ENCODE measurements at places on chromosomes 6 and 20.

- DNase-seq: peak; percentile 38
Observed at GRCh38 chr6:133966654-133967329, 13.8 kb downstream of the TBPL1 start.

DNA sequence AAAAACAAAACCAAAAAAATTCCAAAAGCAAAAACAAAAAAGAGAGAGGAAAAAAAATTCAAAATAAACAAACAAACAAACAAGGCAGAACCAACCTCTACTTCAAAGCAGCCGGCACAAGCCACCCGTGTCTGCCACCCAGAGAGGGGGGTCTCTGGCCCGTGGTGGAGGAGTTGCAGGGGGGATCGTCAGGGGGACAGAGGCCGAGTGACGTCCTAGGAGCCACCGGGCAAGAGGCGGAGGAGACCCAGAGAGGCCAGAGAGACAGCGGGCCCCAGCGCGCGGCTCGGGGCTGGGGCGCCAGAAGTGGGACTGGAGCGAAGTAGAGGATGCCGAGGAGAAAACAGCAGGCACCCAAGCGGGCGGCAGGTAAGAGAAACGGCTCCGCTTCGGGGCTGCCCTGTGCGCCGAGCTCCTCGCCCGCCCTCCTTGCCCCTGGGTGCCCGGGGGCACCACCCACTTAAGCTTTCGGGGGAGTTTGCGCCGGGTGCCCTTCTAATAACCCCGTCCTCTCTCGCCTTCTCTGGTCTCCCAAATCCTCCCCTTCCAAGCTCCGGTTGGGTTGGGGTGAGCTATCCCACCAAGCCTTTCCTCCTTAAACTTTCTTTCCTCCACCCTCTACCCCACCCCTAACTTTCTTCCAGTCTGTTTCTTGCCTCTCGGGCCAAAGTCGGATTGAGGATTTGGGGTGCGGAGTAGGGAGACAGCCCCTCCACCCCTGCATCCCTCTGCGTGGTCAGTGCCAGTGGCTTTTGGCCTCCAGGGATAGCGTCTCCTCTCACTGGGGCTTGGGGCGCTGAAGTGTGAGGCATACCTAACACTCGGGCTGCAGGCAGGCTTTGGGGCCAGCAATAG lies 1.0 kb downstream of the TSHZ2 start:
- DNase-seq: peak; percentile 22

DNA sequence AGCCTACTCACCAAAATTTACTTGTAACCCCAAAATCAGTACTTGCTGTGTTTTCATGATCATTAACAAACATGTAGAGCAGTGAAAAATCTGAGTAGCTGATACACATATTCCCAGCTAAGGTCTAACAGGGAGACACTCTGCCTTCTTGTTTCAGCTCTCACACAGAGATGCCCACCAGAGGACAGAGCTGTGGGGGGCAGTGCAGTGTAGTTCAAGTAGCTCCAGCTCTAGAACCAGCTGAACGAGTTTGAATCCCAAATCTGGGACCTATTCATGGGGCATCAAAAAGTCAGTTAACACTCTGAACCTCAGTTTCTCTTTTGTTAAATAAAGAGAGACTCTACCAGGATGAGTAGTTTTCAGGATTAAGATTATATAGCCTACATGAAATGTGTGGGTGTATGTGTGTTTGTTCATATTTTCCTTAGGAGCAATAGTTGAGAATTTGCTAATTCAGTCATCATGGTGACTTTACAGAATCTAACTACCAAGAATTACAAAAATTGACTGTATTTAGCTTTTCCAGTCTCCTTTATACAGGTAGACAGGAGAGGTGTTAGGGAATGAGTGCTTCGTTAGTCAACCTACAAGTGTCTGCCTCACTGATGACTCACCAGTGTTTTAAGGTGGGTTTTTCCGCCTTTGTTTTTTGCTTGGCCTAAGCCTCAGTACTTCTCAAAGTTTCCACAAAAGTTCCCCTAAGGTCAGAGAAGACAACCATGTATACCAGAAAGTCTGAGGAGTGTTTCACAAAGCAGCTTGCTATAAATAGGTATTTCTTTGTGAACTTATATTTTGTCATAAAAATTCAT lies 164.0 kb upstream of the RUNX2 start:
- DNase-seq: peak; percentile 38

- no peak for DNase-seq
Observed at GRCh38 chr6:108001696-108002231, 43.8 kb upstream of the SEC63 start.

DNA sequence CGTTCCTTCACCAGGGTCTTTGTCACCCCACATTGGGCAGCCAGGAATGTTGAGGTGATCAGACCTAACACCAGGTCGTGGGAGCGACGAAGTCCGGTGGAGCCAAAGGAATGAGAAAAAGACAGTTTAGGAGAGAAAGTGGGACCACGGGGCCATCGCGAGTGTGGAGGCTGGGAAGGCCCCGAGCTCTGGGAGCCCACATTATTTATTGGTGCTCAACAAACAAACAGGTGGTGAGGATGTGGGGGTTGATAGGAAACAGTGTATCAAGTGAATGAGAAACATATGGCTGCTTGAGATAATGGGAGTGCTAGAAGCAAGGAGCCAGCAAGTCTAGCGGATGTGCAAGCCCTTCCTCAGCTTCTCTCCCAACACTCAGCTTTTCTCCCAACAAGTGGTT lies 287.1 kb upstream of the SGK1 start:
- no peak for DNase-seq

DNA sequence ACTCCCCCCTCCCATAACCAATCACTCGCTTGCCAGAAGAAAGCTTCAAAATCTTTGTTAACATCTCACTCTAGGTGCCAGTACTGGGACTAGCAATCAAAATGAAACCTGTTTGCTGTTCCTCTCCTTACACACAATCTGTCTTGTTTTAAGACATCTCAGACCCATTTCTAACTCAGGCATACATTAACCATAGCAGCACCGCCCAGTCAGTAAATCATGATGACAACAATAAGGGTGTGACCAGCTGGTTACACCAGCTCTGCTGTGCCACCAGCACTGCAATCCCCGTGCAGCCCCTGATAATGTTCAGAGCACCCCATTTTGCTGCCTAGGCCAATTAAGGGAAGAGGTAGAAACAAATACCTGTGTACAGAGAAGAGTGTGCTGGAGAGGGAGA lies 185.2 kb upstream of the TAB2 start:
- DNase-seq: no peak

- DNase-seq: no peak
Observed at GRCh38 chr6:82056567-82056966, 191.0 kb downstream of the IBTK start.

DNA sequence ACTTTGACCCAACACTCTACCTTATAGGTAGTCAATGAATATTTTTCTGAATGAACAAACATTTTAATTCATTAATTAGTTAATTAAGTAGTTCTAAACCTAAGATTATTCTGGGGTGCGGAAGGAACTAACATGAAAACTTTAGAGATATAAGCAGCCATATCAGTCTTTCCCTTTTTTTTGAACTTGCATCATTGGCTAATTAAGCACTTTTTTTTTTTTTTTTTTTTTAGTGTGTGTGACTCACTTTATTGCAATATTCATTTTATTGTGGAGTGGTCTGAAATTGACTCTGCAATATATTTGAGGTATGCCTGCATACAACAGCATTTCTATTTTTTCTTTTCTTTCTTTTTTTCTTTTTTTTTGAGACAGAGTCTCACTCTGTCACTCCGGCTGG lies 21.8 kb upstream of the AMD1 start:
- DNase-seq: no peak

GRCh38 chr6:104477569-104477968 lies 382.1 kb downstream of the HACE1 start:
- DNase-seq: no peak

DNA sequence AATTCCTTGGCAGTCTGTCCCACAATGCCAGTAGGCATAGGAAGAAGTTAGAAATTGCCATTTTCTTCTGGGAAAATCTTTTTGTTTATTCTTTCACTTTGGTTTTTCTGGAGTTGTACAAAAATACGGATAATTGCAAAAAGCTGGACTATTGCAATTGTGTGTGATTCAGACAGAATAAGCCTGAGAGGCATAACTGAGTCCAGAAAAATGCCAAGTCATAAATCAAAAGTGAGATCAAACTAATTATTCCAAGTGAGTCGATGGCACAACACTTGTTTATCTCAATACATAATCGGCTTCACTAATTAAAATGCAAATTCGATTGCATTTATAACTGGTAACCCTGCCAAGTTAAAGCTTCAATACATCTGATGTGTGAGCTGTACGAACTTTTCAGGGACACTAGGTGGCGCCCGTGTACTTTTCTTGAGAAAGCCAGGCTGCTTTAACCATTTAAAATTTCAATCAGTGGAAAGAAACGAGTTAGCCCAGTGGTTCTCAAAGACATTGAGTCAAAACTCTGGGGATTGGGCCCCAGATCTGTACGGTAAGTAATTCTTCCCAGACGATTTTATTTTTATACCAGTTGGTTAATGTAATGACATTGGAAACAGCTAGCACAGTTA lies 102.6 kb downstream of the LAMP5 start:
- peak; percentile 61 for DNase-seq

DNA sequence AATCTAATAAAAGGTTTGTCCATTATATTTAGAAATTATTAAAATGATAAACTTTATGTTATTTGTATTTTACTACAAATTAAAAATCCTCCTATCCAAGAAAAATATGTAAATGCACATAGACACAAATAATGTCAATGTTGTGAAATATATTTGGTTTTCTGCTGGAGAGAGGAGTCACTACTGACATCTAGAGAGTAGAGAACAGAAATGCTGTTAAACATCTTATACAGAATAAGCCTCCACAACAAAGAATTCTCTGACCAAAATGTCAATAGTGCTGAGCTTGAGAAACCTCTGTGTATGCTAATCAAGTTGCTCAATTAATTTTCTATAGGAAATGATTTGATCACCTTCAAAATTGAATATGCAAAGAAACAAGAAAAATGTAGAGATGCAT lies 12.4 kb downstream of the HTR1B start:
- no peak for DNase-seq

GRCh38 chr20:51514249-51514648 lies 28.3 kb downstream of the NFATC2 start:
- no peak for DNase-seq

DNA sequence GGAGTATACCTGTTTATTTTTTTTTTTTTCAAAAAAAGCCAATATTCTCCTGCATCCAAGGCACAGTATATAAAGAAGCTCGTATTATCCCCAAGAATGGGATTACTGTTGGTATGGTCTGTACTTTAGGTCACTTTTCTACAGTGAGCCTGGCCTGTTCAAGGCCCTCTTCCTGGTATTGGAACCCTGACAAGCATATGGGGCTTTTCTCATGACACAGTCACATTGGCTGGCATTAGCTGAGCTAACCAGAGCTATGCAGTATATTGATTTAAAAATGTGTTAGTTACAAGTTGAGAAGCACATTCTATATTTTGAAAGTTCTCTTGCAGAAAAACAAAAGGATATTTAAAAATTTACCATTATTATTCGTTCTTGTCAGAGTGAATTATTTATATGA lies 48.0 kb downstream of the MCHR2 start:
- DNase-seq: no peak

- no peak for DNase-seq
Observed at GRCh38 chr6:33456156-33456555, 1.8 kb downstream of the ZBTB9 start.

- no peak for DNase-seq
Observed at GRCh38 chr6:168061269-168062210, 17.5 kb downstream of the FRMD1 start.

GRCh38 chr6:149140910-149141290 lies 176.6 kb upstream of the TAB2 start:
- DNase-seq: peak; percentile 40

DNA sequence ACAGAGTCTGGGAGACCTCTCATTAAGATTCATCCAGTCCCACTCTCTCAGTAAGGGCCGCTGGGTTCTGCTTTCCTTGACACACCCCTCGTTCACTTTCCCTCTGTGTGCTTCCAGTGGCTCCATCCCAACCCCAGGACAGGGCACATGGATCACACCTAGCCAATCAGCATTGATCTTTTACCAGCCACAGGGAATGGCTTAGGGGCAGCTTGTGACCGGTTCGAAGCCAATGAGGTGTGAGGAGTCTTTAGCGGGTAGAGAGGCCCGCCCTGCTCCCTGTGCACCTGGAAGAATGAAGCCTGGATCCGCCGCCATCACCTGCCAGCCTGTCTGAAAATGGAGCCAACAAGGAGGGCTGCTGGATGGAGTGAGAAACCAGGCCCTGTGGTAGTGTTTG lies 35.2 kb upstream of the OVOL2 start:
- DNase-seq: peak; percentile 7

DNA sequence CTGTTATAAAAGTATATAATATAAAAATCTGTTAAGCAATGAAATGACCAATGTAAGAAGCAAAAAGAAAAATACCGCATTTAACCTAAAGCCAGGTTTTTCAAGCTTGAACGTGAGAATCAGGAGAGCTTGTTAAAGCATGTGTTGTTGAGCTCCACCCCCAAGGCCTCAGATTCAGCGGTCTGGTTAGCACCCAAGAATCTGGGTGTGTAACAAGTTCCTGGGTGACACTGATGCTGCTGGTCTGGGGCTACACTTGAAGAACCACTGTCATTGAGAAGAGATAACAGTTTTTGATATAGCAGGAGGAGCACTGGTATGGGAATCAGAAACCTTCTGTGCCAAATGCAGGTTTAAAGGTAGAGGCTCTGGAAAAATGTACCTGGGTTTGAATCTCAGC lies 154.0 kb downstream of the ID4 start:
- DNase-seq: no peak

DNA sequence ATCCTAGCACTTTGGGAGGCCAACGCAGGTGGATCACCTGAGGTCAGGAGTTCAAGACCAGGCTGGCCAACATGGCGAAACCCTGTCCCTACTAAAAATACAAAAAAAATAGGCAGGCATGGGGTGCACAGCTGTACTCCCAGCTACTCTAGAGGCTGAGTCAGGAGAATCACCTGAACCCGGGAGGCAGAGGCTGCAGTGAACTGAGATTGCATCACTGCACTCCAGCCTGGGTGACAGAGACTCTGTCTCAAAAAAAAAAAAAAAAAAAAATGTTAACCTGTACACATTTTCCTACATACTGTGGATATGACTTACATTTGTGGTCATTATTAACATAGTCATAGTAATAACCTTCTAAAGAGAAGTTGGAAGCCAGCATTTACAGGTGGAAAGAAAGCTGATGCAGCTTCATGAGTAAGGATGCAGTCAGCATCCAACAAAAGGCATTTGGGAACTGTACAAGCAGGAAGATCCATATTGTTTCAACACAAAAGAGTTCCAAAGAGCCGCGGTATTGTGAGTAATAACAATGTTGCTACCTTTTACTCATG lies 186.2 kb downstream of the GPX5 start:
- no peak for DNase-seq

Measured in GM13976 (cell line).